ENCODE measurements at places on chromosomes 5 and 9.

GRCh38 chr5:96293966-96294883 lies 138.8 kb downstream of the PCSK1 start:
- peak overlapping the region; percentile 78 for H3K27ac ChIP-seq
- H3K4me3 ChIP-seq = no peak overlapping the region
- H3K27me3 ChIP-seq = no peaks in the 10 kb centered on the region
- H3K36me3 ChIP-seq = no peaks in the 10 kb centered on the region

GRCh38 chr5:102691434-102691833 lies 63.7 kb upstream of the PAM start:
- H3K27ac ChIP-seq = no peak overlapping the region
- no peak for DNase-seq
- H3K4me1 ChIP-seq = no peaks in the 10 kb centered on the region
- H3K4me3 ChIP-seq = no peak overlapping the region
- H3K36me3 ChIP-seq = no peaks in the 10 kb centered on the region

DNA sequence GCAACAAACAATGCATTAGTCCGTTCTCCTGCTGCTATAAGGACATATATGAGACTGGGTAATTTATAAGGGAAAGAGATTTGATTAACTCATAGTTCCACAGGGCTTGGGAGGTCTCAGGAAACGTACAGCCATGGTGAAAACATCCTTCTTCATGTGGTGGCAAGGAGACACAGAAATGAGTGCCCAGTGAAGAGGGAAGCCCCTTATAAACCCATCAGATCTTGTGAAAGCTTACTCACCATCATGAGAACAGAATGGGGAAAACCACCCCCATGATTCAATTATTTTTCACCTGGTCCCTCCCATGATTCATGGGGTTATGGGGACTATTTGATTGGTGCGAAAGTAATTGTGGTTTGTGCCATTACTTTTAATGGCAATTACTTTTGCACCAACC lies 655.8 kb upstream of the SEMA6A start:
- DNase-seq = no peak
- H3K27ac ChIP-seq = no peak overlapping the region
- H3K4me3 ChIP-seq = no peak overlapping the region
- H3K4me1 ChIP-seq = no peaks in the 10 kb centered on the region
- no peaks in the 10 kb centered on the region for H3K36me3 ChIP-seq
- no peaks in the 10 kb centered on the region for H3K27me3 ChIP-seq

GRCh38 chr5:109532773-109533364 lies 123.1 kb upstream of the PJA2 start:
- no peaks in the 10 kb centered on the region for H3K4me1 ChIP-seq
- DNase-seq = no peak
- H3K4me3 ChIP-seq = no peak overlapping the region
- H3K27ac ChIP-seq = no peak overlapping the region
